ENCODE measurements at places on chromosomes 5 and 9.

- no peak for DNase-seq
Measured at GRCh38 chr5:122264610-122265009, 47.4 kb upstream of the SNCAIP start.

- DNase-seq = no peak
Measured at GRCh38 chr5:35242702-35243258, 12.5 kb upstream of the PRLR start.

- no peak for DNase-seq
Measured at GRCh38 chr9:108339251-108339650, 516.5 kb downstream of the ACTL7B start.

GRCh38 chr5:55993013-55993412 lies 1.8 kb downstream of the IL6ST start:
- DNase-seq = no peak

DNA sequence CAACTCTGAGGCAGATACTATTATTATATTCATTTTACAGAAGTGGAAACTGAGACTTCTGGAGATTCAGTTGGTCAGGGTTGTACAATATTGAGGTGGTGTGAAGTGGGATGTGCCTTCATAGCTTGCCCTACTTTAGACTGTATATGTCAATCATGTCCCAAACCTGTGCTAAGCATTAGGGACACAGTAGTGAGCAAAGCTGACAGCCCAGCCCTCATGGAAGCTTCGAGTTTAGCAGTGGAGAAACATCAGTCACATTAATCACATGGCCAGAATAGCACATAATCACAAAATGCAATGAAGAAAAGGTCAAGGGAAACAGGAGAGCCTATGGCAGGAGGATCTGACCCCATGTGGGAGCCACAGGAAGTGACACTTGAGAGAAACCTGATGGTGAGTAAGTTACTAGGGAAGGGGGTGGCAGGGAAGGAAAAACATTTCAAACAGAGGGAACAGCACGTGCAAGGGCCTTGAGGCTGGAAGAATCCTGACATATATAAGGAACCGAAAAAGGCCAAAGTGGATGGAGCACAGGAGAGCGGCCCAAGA lies 20.5 kb upstream of the RALGPS1 start:
- DNase-seq = no peak

DNA sequence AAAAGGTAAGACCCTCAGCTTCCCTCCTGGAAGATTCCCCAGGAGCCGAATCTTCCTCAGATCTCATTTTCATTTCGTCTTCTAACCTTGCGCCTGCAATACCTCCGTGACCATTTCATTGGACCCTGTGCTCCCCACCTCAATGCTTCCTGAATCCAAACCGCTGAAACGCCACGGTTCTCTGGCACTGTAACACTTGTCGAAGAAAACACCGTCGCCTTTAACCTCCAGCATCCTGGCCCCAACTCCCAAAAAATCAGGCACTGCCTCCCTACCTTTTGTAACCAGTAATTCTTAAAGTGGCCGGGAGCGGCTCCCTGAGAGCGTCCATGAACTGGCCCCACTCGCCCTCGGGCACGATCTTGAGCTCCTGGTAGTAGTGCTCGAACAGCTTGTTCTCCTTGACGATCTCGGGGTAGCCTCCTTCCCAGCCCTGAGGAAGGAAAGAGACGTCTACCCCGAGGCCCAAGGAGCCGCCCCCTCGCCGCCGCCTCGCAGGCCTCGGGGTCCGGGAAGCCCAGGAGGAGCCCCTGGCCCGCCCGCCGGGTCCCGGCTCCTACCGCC lies 438 bp downstream of the NSUN2 start:
- DNase-seq = no peak

GRCh38 chr9:69027355-69028097 lies 8.0 kb upstream of the FXN start:
- DNase-seq = peak; percentile 45

DNA sequence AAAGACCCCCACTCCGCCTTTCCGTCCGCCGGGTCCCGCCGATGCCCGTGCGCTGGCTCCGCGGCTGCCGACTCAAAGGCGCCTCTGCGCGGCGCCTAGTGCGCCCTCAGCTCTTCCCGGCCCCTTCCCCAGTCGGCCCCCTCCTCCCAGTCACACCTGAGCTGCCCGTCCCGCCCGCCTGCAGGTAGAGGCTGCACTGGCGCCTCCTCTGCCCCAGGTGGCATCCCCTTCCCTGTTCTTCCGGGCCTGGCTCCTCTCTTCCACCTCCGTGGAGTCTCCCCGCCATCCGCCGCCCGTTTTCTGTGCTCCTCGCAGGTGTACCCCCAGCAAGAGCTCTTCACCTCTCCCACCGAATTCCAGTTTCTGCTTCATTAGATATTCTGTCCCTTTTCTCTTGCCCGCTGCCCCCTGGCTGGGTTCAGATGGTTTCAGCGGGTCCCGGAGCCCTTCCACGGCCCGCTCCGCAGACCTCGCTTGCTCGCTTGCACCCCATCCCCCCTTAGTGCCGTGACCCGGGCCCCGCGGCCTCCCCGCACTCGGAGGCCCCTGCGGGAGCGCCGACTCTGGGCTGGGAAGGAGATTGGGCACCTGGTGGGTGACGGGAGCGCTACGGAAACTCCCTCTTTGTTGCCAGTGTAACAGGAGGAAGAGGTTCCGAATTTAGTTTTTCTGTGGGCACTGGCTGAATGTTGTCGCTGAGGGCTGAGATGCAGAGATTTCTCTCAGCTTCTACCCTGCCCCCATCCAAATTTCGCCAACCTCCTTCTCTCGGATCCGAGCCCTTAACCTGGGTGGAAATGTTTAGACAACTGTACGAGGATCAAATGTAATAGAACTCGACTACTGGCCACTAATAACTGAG lies 809 bp downstream of the SLC44A1 start:
- peak; percentile 38 for DNase-seq

DNA sequence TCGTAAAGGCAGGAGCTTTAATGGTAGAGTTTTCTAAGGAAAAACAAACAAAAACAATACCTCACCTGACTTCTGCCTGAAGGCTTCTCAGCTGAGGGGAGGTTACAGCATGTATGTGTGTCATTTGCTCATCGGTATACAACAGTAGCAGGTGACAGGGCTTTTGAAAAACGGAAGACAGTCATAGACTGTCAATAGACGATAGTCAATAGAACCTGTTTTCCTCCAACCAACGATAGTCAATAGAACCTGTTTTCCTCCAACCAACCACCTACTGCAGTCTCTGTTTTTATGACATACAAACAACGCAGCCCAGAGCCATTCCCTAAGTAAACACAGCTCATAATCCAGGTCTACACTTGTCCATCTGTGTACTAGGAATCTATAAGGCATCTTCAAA lies 74.6 kb downstream of the RETREG1 start:
- no peak for DNase-seq

DNA sequence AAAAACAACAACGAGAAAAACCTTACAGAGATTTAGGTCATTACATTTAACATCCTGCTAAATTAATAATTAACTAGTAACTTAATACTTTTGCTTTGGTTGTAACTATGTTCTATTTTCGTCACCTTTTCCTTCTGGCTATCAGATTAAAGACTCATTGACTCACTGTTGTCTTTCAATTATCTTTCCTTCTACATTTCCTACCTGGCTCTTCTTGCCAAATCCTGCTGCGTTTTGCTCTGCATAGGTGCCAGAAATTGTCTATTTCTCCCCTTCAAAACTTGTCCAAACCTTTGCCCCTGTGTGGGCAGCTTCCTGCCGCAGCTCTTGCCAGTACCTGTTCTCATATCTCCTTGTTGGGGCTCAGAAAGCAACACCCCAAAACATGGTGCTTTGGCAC lies 235.5 kb upstream of the ZNF608 start:
- no peak for DNase-seq

GRCh38 chr5:150172145-150172544 lies 5.6 kb downstream of the CDX1 start:
- DNase-seq = no peak

Measured in memory B cell (primary cell).